ENCODE measurements at places on chromosomes 16 and 17. TPM values are rescaled to one million over a fixed set of nuclear protein-coding genes. Genes with fewer than 3 reads are reported as not detected.

TPSG1 gene
- not detected for total RNA-seq

ZDHHC7 gene
- 28.7 TPM for total RNA-seq

OSGIN1 gene
- total RNA-seq: 0.26 TPM

GRCh38 chr16:17412791-17413190 lies 58.0 kb downstream of the XYLT1 start:
- DNase-seq: no peak

GRCh38 chr16:4664538-4665418 lies 28.6 kb upstream of the NUDT16L1 start:
- DNase-seq: peak; percentile 86

DNA sequence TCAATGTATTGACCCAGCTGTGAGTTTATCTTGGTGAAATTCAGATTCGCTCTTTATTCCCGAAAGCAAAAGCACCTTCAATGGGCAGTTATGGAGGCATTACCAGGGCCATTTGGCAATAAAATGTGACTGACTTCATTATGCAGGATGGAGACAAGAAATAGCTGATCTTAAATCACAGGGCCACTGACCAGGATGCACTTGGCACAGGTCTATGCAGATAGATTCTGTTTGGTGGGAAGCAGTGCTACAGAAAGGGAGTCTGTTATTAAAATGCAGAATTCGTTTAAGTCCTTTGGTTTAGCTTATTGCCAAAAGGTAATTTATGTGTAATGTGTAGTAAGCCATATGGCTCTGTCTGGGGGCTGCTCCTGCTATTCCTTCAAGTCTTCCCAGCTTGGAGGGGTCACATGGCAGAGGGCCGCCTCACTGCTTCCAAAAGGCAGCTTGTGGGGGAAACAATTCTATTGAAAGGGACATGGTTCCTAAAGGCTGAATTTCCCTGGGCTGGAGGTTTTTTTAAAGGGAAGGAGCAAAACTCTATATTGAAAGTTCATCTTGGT lies 239.8 kb downstream of the HS3ST4 start:
- DNase-seq: no peak

- DNase-seq: no peak
These were observed 19.5 kb downstream of the ATP2A1 start for GRCh38 chr16:28897826-28898225.

DNA sequence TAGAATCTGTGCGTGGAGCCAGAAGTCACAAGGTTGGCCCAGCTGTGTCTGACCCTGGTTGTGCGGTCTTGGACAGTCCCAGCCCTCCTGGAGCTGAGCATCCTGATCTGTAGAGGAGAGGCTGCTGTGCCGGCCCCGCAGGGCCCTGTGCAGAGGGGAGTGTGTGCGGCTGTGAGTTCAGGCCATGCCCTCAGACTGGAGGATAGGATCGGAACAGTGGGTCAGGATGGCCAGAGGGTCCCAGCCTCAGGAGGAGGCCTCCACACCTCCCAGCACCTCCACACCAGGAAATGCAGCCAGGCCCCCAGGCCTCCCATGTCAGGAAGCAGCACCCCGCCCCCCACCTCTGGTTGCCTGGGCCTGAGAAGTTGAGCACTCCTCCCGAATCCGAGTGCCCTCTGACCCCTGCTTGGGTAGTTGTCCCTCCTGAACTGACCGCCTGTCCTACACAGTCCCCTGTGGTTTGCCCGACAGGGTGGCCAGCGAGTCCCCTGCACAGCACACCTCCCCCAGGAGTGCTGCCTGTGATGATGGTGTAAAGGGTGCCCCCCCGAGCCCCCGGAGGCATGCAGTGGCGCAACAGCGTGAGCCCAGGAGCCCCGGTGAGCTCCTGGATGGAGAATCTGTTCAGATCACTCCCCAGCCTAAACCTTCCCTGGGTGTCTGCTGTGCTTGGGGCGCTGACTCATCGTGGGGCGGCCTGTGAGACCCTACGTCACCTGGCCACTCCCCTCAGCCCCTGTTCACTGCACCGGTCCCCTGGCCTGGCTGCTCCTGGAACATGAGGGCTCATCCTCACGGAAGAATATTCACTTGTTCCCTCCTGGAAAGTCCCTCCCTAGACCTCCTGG lies 285.2 kb downstream of the SEC14L1 start:
- peak; percentile 61 for DNase-seq

GRCh38 chr16:24609740-24610415 lies 70.5 kb downstream of the RBBP6 start:
- no peak for DNase-seq

DNA sequence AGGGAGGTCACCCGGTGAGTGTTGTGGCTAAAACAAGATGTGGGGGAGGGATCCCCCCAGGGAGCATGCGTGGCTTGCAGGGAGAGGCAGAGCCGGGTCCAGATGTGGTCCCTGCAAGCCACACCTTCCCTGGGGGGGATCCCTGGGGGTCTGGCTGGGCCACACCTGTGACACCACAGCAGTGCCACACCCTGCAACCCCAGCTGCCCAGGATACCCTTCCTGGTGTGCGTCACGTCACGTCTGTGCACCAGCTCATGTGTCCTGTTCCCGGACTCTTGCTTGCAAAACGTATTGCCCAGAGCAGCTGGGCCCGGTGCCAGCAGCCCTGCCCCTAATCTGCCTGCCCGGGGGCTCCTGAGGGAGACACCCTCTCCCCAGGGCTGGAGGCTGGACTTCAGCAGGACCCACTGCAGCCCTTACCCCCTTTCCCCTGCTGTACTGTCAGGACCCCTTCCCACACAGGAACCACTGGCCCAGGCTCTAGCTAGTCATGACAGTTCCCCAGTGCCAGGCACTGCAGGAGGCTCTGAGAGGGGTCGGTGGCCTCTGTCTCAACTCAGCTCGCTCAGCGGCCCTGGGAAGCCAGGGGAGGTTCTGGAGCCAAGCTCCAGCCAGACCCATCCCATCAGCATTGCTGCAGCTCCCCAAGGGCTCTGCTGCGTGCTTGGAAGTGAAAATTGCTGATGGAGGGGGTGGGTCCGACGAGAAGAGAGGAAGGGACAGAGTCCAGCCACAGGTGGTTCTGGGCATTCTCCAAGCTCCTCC lies 25.8 kb upstream of the ACSF3 start:
- DNase-seq: no peak

DNA sequence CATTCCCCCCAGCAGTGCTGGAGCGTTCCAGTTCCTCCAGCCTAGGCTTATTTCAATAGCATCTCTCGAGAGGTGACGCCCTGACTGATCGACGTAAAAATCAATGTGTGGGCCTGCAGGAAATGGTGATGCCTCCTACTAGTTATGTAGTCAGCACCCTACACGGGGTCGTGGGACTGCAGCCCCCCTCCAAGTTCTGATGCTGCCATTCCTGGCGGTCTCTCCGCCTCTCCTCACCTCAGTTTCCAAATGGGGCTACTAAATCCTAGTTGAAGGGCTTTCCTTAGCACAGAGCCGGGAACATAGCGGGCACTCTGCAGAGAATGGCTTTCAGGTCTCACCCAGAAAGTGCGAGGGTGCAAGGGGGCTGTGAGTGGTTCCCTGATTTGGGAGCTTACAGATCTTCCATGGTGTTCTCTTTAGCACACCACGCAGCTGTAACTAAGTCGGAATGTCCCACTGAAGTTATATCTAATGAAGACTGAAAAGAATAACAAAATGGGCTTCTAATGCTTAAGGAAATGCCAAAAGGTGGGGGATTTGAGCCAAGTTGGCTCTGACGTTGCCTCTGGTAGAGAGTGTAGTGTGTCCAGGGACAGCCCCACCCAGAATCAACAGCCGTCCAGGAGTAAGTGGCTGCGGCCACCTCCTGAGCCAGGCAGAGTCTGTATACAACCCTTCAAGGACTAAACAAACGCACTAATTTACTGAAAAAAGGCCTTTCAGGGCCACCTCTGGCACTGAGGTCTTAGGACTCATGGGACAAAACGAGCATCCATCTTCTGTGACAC lies 299.7 kb upstream of the FOXF1 start:
- no peak for DNase-seq

DNA sequence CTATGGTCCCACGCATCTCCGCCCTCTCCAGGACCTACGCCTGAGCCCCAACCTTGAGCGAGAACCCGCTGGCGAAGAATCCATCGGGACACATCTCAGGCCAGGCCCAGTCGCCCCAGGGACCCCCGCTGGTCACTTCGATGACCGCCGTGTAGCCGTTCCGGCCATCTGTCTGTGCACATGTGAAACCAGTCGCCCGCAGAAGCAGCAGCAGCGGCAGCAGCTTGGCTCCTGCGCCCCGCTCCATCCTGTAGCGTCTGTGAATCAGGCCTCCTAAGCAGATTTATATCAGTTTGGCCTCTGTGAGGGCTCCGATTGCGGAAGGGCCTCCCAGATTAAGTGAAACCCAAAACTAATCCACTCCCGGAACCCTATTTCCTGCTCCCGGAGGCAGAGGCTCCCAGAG lies at the start of gene VMO1:
Gene VMO1, minus strand, starts transcription at position 259 of the 406 bp plus-strand sequence. Its CDS starts 12 bp downstream, at position 247.
- no peak for DNase-seq

GRCh38 chr16:67105246-67105645 lies 4.5 kb upstream of the PHAF1 start:
- DNase-seq: no peak
